Left colon (tissue), 2 donors: ENCODE measurements at places on chromosomes 1 and 21.

- no peak for DNase-seq
These were observed 11.9 kb downstream of the IFNLR1 start for GRCh38 chr1:24175033-24175755.

DNA sequence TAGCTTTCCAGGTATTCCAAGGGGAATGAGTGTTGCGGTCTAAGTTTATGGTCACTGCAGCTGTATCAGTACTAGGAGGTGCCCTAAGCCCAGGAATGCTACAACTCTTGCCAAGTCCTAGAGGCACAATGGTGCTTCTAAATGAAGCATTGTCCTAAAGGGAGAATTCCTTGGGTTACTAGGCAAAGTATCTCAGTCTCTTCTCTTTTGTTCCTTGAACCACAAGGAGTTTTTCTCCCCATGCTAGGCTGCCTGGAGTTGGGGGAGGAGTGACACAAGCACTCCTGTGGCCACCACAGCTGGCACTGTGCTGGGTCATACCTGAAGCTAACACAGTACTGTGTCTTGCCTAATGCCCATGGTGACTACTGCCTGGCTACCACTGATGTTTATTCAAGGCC is 50.7 kb downstream of the KMO start:
- no peak for DNase-seq

GRCh38 chr1:54595956-54596498 is 27.3 kb downstream of the FAM151A start:
- no peak for DNase-seq

GRCh38 chr1:171983584-171983983 is 142.3 kb downstream of the DNM3 start:
- no peak for DNase-seq

GRCh38 chr1:39213511-39214002 is 9.1 kb downstream of the MACF1 start:
- DNase-seq, result no peak

DNA sequence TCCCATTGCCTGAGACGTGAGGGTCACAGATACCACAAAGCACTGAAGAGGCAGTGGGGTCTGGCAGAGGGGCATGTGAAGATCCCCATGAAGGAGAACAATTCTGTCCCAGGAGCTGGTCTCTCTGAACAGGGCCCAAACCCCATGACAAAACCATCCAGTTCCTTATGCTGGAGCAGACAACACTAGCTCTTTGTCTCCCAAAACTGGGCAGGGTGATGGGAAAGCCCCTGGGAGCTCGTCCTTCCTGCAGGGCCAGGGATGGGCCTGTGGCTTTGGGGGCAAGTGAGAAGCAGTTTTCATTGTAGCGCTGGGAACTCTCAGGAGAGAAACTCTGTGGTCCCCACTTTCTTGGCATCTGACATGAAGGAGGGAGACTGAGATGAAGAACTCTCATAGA is 8.8 kb downstream of the ETV3L start:
- no peak for DNase-seq

DNA sequence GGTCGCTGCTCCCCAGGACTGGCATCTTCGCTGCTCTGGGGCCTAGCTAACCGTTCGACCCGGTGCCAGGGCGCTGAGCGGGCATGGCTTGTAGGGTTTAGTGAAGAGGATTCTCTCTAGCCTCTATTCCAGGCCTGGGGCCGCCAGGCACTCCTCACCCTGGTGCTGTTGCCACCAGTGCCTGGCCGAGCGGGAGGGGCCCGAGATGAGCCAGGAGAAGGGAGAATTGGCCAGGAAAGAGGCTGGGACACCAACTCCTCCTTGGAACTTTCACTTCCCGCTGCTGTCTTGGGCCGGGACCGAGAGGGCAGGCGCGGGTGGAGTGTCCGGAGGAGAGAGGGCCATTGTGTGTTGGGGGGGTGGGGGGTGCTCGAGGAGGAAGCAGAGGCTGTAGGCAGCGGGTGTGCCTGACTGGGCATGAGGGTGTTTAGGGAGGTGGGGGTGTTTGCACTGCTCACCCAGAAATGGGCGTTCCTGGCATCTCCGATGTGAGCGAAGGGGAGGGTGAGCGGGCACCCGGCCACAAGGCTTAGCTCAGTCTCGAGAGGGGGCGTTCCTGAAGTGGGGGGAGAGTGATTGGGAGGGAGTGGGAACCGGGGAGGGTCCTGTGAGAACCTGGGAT is 772 bp downstream of the ADAM15 start:
- peak; percentile 85 for DNase-seq

- DNase-seq, result no peak
These were observed 15.1 kb upstream of the EDN2 start for GRCh38 chr1:41499591-41499990.

- no peak for DNase-seq
These were observed 29.8 kb upstream of the GPR52 start for GRCh38 chr1:174417921-174418320.

GRCh38 chr21:34545079-34545884 is 33.3 kb upstream of the KCNE1 start:
- no peak for DNase-seq

GRCh38 chr21:15687208-15687607 is 42.6 kb upstream of the USP25 start:
- no peak for DNase-seq

- DNase-seq, result peak; percentile 66
These were observed 15.6 kb upstream of the HJV start for GRCh38 chr1:146036965-146037646.

DNA sequence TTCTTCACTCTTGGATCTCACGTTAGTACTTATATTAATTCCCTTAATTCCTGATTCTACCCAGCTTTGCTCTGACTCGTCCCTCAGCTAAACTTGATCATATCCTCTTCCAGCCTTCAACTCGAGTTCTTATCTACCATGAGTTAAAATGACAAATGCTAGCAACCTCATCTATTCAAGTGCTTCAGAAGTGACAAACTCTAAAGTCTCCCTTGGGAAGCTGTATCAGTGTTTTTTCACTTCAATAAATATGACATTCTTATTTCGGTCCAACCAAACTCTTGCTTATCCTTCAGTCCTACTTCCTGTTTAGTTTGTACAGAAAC is 75.3 kb downstream of the FOXJ3 start:
- no peak for DNase-seq

- DNase-seq, result no peak
These were observed 74.9 kb downstream of the PUM1 start for GRCh38 chr1:30990591-30990990.

DNA sequence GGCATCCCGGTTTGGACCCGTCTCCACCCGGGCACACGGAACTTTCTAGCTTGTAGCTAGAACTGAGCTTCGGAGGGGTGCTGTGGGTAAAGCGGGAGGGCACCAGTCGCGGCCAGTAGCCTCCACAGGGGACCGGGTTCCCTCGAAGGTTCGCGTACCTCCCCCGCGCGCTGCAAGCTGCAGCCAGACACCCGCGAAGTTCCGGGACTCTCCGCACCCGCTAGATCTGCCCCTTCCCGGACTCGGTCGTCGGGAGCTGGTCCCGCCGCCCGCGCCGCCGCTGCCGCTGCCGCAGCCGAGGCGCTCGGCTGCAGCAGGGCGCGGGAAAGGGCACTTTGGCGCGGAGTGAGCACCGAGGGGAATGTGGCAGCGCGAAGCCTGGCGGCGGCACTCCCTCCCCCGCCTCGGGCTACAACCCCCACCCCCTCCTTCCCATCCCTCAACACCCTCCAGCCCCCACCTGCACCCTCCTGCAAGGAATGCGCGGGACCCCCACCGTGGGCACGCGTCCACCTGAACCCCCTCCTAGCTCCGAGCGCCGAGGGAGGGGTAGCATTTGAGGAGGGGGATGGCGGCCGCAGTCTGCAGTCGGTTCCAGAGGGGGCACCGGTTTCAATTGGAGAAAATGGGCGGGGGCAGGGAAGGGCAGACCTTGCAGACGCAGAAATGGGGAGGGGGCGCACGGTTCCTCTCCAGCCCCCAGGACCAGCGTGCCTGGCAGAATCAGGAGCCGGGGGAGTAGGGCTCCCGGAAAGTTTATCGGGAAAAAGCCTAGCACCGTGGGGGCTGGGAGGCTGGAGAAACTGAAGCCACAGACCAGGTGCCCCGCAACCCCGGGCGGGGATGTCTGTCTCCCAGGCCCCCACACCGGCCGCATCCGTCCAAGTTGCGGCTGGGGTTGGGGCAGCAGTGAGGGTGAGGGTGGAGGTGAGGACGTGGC is 968 bp downstream of the CSMD2 start:
- DNase-seq, result no peak

DNA sequence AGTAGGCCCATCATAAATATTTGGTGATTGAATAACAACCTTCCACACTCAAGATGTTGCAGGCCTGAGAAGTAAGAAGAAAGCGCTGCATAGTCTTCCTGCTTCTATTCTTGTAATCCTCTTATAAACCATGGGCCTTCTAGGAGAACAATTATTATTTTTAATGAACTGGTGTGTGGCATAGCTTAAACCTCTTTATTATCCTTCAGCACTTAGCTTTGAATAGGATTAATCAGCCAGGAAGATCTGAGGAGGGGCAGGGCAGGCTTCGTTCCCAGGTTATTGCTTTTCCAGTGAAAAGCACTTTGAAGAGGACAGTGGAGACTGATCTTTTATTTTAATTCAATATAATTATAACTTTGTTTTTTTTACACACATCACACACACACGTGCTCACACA is 42.3 kb downstream of the KIF26B start:
- DNase-seq, result no peak

- DNase-seq, result no peak
These were observed 124.5 kb upstream of the GALNT2 start for GRCh38 chr1:229942501-229942900.

GRCh38 chr21:33386222-33386784 is 16.9 kb upstream of the IFNGR2 start:
- no peak for DNase-seq

- no peak for DNase-seq
These were observed 2.2 kb downstream of the SOX13 start for GRCh38 chr1:204075139-204075521.

DNA sequence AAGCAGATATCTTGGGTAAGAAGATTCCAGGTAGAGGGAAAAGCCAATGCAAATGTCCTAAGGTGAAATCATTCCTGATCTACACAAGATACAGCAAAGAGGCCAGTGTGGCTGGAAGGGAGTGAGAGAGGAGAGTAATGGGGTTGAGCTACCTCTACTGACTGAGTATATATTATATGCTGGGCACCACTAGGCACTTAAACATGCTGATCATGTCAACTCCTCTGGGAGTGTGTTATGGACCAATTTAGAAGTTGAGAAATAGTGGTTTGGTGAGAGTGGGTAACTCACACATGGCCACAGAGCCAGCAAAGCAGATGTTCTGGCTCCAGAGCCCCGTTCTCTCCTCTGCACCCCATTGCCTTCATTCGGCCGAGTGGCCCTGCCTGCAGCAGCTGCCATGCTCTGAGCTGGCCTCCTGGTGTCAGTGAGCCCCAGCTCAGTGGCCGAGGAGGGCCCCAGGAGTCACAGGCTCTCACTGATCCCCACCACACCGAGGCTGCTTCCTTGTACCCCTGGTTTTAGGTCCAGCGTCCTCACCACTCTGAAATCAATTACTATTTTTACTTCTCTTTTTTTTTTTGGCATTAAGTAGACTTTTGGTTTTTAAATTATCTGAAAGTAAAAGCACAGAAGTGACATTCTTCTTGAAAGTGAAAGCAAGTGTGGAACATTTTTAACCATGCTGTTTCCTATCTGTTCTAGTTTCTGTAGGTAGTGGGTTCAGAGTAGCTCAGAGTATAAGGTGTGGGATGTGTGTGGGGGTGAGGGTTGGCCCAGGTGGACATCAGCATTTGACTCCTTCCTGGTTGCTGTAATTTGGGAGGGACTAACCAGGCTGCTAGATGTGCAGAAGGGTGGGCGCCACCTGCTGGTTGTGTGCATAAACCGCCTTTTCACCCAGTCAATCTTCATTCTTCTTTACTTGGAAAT is 45.8 kb upstream of the CRNN start:
- peak; percentile 77 for DNase-seq

DNA sequence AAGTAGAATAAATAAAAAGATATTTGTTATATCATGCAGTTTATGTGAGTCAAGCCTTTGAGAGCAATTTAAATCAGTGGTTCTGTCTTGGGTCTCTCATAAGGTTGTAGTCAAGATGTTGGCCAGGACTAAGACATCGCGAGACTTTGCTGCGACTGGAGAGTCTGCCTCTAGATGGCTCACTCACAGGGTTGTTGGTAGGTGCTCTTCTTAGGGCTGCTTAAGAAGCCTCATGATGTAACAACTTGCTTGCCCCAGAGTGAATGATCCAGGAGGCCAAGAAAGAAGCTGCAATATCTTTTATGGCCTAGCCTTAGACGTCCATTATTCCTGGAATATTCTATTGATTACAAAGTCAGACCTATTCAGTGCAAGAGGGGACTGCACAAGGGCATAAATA is 73.1 kb upstream of the CACHD1 start:
- no peak for DNase-seq

- no peak for DNase-seq
These were observed 148.7 kb downstream of the ZZZ3 start for GRCh38 chr1:77533660-77534305.

GRCh38 chr21:45390831-45391742 is 13.9 kb upstream of the COL18A1 start:
- DNase-seq, result no peak

- DNase-seq, result no peak
These were observed 65.6 kb downstream of the HHAT start for GRCh38 chr1:210394281-210394821.

DNA sequence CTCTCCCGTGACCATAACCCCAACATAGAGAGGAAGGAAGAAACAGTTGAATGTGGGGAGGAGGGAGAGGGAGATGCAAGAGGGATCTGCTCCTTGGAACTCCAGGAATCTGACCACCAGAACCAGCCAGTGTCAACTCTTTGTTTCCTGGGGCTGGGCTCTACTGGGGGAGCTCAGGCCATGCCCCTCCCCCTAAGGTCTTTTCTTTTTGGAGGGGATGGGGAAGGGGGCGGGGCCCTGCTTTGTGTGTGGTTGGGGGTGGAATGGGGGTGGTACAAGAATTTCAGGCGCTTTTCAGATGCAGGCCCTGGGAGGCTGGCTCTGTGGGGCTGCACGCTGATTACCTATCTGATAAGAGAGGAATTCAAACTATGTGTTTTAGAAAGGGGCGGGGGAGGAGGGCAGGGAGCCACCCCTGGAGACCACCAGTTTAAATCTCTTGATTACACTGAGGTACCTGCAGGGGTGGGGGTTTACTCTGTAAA is 8.3 kb downstream of the LIN28A start:
- no peak for DNase-seq

- DNase-seq, result no peak
These were observed 397.9 kb downstream of the PTBP2 start for GRCh38 chr1:97119260-97120158.

DNA sequence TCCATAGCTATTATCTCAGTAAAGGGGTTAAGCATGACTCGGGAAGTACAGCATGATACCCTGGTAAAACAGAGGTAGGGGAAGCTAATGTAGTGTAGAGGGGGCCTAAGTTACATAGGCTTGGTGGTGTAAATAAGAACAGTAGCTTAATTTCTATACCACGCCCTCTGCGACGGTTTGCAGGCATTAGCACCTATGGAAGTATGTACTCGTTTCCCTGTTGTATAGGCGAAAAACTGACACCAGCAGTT is 470 bp upstream of the NAXE start:
- no peak for DNase-seq

- no peak for DNase-seq
These were observed 209.1 kb upstream of the ZP4 start for GRCh38 chr1:238099871-238100270.

GRCh38 chr1:89166705-89167104 is 9.1 kb downstream of the GBP7 start:
- DNase-seq, result no peak
